ENCODE measurements at places on chromosomes 1 and 21. TPM values are rescaled to one million over a fixed set of nuclear protein-coding genes. Genes with fewer than 3 reads are reported as not detected.

- no peak overlapping the region for H3K27ac ChIP-seq
- no peak overlapping the region for H3K4me3 ChIP-seq
- peak; percentile 54 for DNase-seq
- no peaks in the 10 kb centered on the region for H3K27me3 ChIP-seq
Observed at GRCh38 chr1:44294588-44295007, 60.5 kb downstream of the ERI3 start.

DNA sequence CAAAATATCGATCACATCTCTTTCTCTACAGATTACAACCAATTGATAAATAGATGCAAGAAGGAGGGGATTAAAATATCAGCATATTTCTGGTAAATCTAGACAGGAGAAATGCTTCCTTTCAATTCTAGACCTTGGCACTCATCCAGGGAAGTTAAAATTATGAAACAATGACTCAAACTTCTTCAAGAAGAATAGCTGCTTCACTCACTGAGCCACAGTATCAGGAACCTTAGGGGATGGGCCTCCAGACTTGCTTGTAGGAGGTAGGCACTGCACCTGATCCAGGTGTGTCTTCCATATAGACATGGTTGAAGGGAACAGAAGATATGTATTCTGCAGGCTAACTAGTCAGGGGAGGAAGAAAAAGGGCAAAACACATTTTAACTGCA lies 9.8 kb downstream of the SLAMF7 start:
- DNase-seq = peak; percentile 23
- H3K36me3 ChIP-seq = no peaks in the 10 kb centered on the region

SNRNP40 gene
- total RNA-seq = 116 TPM

GRCh38 chr1:84145068-84145467 lies 997 bp downstream of the PRKACB start:
- peaks cover 49% of the 10 kb centered on the region for H3K4me1 ChIP-seq
- peak overlapping the region; percentile 53 for H3K4me3 ChIP-seq
- H3K36me3 ChIP-seq = no peaks in the 10 kb centered on the region
- peak overlapping the region; percentile 55 for H3K27ac ChIP-seq
- DNase-seq = no peak

- H3K36me3 ChIP-seq = no peaks in the 10 kb centered on the region
- no peak for DNase-seq
- H3K27me3 ChIP-seq = no peaks in the 10 kb centered on the region
- H3K4me3 ChIP-seq = no peak overlapping the region
Observed at GRCh38 chr1:9400425-9401079, 107.9 kb downstream of the SPSB1 start.

DNA sequence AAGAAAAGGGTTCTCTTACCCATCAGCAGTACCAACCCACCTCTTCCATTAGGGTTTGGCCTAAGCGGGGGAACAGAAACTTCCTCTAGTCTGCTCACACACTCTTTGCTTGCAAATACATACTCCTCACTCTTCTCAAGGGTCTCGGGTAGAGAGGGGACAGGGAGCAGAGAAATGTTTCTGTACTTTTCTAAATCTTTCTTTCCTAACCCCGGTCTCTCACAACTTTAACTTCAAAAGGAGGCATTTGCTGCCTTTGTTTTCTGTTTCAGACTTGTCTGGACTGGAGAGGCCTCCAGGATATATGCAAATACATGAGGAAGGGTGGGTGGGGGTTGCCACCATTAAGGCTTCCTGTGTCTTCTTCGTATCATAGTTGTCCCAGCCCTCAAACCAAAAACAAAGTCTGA lies 10.5 kb upstream of the LAX1 start:
- no peak overlapping the region for H3K27ac ChIP-seq
- no peaks in the 10 kb centered on the region for H3K36me3 ChIP-seq
- no peaks in the 10 kb centered on the region for H3K27me3 ChIP-seq

DNA sequence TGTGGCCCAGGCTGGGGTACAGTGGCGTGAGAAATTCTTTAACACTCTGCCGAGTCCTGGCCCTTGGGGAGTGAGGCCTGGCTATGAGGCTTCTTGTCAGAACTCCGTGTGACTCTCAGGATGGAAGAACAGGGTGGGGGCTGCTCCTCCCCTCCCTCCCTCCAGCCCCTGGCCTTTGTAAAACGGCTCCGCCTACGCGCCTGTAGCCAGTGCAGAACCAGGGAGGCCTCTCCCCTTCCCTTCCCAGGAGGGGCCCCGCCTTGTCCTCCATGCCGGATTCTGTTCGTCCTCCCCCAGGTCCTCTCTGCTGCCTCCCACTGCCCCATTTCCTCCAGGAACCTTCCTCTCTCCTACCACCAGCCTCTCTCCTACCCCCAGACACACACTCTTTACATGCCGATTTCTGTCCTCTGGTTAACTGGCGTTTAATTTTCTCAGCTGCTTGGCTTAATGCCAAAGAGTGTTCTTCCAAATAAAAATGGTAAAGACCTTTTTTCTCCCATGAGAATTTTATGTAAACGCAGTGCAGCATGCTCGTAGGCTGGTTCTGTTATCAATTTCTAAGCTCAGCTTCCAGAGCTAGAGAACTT lies 21.0 kb downstream of the PDE9A start:
- no peak overlapping the region for H3K4me3 ChIP-seq
- H3K27me3 ChIP-seq = no peaks in the 10 kb centered on the region
- no peak for DNase-seq
- no peaks in the 10 kb centered on the region for H3K36me3 ChIP-seq

GRCh38 chr1:211579440-211580302 lies 710 bp upstream of the SLC30A1 start:
- no peak for DNase-seq
- H3K4me3 ChIP-seq = peak overlapping the region; percentile 77
- peaks cover 18% of the 10 kb centered on the region for H3K36me3 ChIP-seq
- H3K27me3 ChIP-seq = no peaks in the 10 kb centered on the region

SPOCD1 gene
- not detected for total RNA-seq

DNA sequence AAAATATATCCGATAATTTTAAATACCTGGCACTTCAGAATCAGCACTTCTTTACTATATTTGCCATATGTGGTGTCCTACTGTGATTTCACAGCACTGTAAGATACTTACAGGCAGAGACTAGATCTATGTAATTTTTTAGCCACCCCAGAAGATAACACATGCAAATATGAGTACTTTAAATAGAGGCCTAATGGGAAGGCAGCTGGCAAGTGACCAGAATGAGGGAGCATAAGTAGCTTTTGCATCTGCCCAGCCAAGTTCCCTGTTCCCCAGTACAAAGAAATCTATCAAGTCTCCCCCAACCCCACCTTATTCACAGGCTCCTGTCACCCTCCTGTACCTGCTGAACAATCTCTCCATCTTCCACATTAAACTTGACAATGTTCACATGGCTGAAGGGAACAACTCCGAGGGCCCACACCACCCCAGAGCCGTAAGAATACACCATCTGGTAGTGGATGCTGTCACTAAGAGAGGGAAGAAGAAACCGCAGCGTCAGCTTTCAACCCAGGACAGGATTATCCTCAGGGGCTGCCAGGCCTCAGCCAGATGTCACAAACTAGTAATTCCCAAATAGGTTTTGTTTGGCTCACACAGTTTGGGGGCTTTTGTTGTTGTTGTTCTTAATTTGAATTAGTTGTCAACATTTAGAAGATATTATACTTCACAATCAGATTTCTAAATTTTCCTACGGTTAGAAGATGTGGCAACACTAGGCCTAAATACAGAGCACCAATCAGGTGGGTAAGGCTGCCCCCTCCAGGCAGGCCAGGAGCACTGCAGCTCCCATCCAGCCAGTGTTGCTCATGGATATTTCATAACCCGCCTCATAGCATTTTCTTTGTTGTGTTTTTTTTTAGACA lies 10.4 kb downstream of the EMC1 start:
- DNase-seq = peak; percentile 85
- peaks cover 42% of the 10 kb centered on the region for H3K36me3 ChIP-seq
- H3K4me1 ChIP-seq = peaks cover 16% of the 10 kb centered on the region

DNA sequence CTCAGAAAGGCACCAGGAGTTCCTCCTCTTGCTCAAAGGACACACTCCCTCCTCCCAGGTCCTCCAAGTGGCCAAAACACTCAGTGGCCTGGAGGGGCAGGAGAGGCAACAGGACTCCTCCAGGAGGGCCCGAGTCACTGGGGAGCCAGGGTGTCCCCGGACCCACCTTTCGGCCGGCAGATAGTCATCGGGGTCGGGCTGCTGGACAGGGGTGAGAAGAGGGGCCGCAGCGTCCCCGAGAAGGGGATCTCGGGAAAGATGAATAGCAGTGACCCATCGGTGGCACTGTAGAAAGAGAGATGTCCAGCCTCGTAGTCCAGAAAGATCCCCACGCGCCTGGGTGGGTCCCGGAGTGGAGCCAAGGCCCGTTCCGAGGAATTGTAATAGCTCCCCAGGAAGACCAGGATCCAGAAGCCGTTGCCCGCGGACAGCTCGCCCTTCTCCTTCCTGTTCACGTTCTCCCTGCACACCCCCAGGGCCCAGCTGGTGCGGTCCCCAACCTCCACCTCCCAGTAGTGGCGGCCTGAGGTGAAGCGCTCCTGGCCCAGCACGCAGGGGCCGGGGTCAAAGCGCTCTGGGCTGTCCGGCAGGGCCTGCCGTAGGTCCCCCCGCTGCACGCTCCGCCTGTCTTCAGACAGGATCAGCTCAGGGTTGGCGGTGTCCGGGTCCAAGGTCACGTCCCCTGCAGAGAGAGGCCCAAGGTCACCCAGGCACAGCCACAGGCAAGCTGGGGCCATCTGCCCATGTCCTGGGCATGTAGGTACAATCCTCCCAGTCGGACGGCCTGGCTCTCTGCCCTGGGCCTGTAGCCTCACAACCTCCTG lies 11.9 kb downstream of the TRIM11 start:
- no peak overlapping the region for H3K4me3 ChIP-seq
- DNase-seq = no peak

MIXL1 gene
- total RNA-seq = 20.8 TPM
